ENCODE measurements at places on chromosomes 2 and 18.

- no peak for DNase-seq
Observed at GRCh38 chr2:28334527-28334894, 58.1 kb upstream of the FOSL2 start.

DNA sequence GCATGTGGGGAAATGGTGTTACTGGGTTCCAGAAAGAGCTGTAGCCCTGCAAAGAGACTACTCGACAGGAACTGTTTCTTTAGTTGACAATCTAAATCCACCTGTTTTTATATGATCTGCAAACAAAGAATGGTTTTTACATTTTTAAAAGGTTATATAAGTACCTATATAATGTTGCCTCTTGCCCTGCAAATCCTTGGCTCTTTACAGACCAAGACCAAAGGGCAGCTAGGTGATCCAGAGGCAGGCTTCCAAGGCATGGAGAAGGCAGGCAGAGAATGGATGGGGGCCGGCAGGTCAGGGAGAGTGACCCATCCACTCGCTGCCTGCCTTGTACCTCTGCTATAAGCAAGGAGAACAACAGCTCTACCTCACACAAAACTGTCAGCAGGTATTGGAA, 173.6 kb downstream of the ANTXR1 start:
- no peak for DNase-seq

DNA sequence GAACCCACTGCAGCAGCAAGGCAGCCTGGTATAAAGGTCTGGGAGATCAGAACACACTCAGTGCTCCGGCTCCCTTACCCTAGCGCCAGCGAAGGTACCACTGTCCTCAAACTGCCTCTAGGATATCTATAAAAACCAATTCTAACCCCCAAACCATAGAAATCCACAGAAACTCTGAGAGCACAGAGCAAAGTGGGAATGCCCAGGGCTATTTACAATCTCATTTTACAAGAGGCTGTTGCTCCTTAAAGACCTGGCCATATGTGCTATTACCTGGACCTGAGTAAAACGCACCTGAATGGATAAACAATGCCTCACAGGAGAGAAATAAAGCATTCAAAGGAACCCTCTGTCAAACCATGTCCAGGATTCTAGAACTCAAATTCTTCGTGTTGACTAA, 4.3 kb downstream of the STK39 start:
- no peak for DNase-seq

- DNase-seq = no peak
Observed at GRCh38 chr2:203750346-203751068, 44.1 kb downstream of the CD28 start.
